ENCODE measurements at places on chromosomes 5 and 9.

DNA sequence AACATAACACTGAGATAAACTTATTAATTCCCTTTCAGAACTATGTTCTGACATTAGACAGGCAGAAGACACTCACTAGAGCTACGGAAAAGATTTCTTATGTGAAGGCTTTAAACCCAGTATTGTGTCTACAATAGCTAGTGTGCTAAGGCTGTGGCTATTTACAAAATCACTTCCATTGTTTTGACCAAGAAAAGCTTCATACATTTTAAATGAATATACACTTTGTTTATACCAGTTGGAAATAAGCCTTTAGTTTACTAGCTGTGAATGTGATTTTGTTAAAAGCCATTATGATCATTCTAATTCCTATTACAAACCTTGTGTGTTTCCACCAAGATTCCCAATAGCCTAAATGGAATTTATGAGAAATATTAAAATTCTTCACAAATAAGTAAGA lies 83.0 kb downstream of the AGTPBP1 start:
- no peak for DNase-seq

- DNase-seq = no peak
These were observed 1.4 kb downstream of the ERGIC1 start for GRCh38 chr5:172835290-172835993.

DNA sequence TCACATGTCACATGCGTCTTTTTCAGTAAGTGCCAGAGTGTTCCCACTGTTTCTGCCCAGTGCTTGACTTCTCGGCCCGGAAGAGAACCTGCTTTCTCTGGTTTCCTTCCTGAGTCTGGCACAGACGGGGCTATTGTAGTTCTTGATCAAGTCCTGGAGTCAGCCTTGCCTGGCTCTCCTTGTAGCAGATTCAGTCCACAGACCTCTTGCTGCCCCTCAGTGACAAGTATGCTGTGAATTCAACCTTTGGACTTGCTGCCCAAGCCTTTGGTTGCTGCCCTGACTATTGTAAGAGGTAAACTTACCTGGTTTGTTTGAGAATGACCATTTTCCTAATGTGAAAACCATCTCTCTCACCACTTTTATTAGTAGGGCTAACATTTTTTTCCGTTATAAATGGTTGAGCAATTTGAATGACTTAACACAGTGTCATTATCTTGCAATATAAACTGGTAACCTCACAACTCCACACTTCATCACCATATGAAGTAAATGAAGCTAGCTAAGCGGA lies 24.7 kb downstream of the ZBTB34 start:
- peak; percentile 34 for DNase-seq

DNA sequence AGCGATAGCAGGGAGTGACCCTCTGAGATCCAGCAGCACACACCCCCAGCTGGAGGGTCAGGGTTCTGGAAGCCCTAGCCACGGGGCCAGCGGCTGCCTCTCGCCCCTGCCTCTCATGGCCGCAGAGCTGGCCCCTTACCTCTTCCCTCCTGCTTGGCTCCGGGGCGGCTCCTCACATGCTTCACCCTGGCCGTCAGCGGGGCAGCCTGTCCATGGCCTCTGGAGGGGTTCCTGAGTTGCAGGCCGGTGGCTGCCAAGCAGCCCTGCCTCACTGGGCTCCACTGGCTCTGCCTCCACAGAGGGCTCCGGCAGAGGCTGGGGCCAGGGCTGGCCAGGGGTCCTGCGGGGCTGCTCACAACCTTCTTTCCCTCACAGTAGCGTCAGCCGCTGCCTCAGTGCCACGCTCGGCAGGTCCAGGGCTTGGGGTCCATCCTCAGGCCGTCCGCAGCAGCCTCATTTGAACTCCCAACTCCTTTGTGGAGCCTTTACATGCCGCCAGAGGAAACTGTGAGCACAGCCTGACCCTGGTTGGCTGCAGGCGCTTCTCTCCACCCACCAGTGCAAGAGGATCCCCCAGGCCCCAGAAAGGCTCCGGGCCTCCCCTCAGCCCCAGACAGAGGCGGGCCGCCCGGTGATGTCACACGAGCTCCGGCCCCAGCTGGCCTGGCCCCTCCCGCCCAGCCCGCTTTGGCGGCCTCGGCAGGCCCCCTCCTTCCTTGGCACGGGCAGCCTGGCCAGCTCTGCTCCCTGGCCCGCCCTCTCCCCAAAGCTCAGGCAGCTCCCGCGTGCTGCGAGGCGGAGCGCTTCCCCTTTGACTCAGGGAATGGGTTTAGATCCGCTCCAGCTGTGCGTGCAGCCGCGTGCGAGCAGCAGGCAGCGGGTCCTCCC lies at the start of gene ANGPTL2:
Gene ANGPTL2, minus strand, starts transcription at position 460 of the 888 bp plus-strand sequence. CDS start 13,904 bp downstream, outside the sequence.
- DNase-seq = peak; percentile 70

- DNase-seq = no peak
These were observed 31.3 kb upstream of the MATR3 start for GRCh38 chr5:139262059-139262741.

DNA sequence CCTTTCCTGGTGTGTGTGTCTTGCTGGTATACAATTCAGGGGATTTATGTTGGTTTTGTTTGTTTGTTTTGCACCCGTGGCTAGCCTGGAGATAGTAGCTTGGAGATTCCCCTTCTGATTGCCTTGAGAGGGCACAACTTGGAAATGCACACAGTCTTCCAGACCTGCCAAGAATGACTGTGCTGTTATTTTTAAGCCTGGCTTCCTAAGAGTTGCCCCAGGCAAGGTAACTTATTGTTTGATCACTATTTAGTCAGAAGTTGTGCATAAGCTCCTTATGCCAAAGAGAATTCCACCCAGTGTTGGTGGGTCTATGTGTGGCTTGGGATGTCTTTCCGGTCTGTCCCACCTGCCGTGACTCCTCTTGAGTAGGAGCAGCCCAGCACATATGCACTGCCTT lies 421.9 kb upstream of the KCNN2 start:
- no peak for DNase-seq

DNA sequence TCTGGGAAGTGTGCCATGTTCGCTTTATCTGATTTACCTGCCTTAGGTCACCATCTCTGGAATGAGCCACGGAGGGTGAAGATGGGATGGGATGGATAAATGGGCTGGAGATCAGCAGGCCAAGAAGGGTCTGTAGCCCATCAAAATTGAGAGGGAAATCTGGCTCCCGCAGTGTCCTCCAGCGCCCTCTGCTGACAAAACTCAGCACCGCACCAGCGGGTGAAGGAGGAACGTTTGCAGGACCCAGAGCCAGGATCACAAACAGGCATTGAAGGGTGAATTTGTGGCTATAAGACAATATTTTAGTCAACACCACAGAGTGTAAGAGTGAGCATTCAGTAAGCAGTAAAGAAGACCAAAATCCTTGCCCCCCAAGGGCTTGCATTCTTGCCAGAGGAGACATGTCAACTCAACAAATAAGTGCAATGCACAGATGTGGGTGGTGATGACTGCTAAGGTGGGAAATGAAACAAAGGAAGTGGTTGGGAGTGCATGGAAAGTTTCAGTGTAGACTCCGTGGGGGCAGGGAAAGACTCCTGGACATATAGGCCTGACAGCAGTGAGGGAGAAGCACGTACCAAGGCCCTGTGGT lies 124.4 kb downstream of the TENT4A start:
- DNase-seq = no peak

- no peak for DNase-seq
These were observed 6.7 kb downstream of the SLC23A1 start for GRCh38 chr5:139376364-139376763.

- peak; percentile 40 for DNase-seq
These were observed 8.5 kb upstream of the SPEF2 start for GRCh38 chr5:35608881-35609779.

- no peak for DNase-seq
These were observed 22.8 kb upstream of the DUSP1 start for GRCh38 chr5:172793577-172794488.

DNA sequence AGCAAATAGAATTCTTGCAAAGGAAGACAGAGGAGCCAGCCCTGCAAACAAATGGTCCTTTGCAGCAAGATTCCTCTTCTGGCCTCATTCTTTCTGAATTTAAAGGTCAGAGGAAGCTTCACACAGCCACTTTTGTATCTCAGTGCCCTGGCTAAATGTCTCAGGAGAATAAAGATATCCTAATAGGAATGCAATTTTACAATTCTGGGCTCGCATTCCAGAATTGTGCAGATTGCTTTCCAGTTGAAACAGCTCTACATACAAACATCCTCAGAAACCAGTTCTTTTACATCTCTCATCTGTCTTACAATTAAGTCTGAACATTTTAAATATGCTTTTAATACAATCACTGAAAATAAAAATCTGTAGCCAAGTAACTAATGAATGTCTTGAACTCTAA lies 14.6 kb upstream of the ACOT12 start:
- no peak for DNase-seq

DNA sequence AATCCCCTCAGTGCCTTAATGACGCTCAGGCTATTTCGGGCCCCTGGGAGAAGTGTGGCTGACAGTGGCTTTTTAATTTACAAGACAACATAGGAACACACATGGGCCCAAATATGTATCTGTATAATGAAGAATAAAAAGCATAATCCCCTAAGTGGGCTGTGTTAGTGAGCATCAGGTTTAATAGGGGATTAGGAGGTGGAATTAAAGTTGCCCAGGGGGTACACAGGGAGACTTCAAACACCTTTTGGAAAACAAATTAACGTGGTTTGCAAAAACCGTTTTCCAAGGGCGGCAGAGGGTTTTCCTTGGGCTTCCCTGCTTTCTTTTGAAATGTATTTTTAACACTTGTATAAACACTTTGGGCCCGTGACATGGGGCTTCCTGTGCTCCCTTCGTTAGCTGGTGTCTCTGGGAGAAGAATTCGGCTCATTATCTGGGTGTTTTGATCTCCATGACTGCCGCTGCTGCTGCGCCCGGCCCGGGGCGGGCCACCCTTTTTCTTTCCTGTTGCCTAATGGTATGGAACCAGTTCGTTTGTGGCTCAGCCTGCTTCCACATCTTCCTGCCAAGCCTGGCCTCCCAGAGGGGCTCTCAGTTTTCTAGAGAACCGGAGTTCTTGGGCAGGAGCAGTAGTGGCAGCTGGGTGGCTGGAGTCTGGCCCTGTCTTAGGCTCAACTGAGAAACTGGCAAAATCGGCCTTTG lies 173.0 kb downstream of the MACROH2A1 start:
- DNase-seq = no peak

GRCh38 chr5:101024299-101024698 lies 121.2 kb upstream of the ST8SIA4 start:
- no peak for DNase-seq

DNA sequence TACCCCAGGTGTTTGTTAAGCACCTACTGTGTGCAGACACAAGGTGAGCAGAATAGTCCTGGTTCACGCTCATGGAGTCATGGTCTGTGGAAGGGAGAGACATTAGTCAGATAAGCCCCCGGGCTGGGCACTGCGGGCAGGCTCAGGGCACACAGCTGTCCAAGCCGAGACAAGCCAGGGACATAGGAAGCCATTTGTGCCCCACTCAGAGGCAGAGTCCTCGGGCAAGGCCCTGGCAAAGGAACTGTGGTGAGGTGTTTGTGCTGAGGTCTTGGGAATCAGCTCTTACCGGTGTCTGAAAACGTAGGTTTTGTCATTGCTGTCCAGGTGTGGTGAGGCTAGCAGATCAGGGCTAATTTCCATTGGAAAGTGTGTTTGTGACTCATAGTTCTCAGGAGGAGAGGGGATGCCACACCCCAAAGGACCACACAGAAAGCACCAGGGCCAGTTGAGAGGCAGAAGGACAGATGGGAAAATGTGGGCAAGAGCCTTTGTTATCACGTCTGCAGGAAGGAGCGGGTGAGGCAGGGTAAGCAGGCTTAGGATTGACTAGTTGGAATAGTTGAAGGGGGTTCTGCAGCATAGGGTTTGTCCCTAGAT lies 46.1 kb upstream of the NEURL1B start:
- DNase-seq = no peak

DNA sequence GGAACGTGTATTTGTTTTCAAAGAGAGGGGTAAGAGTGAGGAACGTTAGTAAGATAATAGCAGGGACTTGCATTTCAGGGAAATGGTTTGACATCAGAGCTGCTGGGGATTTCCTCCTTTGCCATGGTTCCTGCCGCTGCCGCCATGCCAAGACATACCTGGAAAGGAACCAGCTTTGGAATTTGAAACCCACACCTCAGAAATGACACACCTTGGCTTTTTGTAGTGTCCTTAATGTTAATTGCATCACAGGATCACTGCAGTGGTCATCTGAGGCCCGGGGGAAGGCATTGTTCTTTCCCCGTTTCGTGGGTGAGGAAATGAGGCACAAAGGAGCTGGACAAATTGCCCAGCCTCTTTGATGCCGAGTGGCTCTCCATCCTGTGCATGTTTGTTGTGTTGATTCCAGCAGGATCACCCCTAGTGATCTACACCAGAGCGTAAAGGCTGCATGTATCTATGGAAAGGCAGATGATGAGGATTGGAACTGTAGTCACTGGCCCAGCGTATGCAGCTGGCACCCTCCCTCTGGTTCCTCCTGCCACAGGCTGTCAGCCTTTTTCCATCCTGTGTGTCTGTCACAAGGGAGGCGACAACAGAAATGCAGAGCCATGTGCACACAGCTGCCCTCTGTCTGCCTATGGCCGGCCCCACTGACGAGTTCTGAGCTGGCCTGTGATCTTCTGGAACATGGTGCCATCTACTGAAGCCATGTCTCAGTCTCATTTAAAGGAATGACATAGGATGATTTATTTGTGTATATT lies 37.8 kb downstream of the SLC46A2 start:
- DNase-seq = no peak

GRCh38 chr9:4082948-4083347 lies 216.9 kb downstream of the GLIS3 start:
- no peak for DNase-seq

DNA sequence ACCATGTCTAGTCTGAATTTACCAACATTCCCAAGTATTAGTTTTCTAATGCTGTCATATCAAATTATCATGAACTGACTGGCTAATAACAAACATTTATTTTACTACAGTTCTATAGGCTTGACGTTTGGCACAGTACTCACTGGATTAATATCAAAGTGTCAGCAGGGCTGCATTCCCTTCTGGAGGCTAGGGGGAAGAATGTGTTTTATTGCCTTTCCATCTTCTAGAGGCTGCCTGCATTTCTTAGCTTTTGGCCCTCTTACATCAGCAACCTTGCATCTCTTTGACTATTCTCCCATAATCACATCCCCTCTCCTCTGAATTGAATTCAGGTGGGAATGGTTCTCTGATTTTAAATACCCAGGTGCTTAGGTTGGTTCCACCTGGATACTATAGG lies 84.7 kb downstream of the EDIL3 start:
- no peak for DNase-seq

- DNase-seq = no peak
These were observed 479.4 kb downstream of the ENC1 start for GRCh38 chr5:74161170-74161569.

GRCh38 chr9:12784461-12785259 lies 9.8 kb downstream of the LURAP1L start:
- DNase-seq = peak; percentile 82

GRCh38 chr9:13386935-13387733 lies 107.6 kb upstream of the MPDZ start:
- DNase-seq = peak; percentile 98

DNA sequence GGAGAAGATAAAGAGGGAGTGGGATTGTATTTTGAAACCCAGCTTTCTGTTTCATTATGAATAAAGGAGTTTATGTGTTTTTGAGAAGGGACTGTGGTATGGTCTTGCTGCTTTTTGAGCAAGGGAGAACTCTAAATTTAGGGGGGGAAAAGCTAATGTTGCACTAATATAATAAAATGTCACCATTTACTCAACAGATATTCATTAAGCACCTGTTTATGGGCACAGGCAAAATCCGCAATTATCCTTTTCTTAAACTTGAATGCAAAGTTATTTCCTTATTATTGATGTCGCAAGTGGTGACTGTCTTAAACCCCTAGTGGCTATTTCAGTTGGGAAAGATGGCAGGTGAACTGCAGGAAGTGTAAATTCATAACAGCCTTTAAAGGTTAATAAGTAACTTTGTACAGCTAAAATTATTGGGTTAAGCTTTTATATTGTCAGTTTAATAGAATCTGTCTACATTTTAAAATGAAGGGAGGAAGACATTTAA lies 1.5 kb downstream of the CDC42SE2 start:
- DNase-seq = peak; percentile 33
